ENCODE measurements at places on chromosomes 4 and X.
A peak's percentile ranks its signal among the peaks of the same experiment; 100 is the strongest.

DNA sequence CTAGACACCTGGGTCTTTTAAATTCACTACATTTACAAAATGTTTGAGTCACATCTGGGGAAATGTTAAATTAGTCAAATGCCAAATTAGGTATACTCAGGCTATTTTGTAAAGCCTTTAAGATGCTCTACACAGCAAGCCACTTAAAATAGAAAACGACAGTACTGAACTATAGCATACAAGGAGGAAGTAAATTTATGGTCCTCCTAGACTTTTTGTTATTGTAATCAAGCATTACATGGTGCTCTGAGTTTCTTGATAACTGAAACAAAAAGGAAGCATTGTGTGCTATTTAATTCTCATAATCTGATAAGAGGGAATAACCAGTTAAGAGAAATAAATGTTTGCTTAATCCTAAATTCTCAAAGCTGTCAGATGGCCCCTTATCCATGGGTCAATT lies 46.2 kb downstream of the SLC9A7 start:
- no peak for DNase-seq

DNA sequence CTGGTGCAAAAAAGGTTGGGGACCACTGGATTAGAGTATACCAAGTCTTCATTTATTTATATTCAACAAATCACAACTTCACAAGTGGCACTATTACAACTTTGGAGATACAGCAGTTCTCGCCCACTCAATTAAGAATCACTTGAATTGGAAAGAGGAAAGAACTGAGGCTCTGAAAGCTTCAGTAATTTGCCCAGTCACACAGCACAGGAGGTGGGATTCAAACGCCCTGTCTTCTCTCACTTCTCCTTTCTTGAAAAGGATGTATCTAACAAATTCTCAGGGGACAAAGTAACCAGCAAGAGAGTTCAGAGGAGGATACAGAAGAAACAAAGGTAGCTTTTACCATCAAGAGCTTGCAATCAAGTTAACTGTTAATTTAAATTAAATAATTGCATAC lies 12.4 kb downstream of the SMIM14 start:
- no peak for DNase-seq

- no peak for DNase-seq
Measured at GRCh38 chr4:5958199-5958735, 60.0 kb downstream of the C4orf50 start.

GRCh38 chr4:95956094-95956493 lies 116.2 kb downstream of the PDHA2 start:
- no peak for DNase-seq

DNA sequence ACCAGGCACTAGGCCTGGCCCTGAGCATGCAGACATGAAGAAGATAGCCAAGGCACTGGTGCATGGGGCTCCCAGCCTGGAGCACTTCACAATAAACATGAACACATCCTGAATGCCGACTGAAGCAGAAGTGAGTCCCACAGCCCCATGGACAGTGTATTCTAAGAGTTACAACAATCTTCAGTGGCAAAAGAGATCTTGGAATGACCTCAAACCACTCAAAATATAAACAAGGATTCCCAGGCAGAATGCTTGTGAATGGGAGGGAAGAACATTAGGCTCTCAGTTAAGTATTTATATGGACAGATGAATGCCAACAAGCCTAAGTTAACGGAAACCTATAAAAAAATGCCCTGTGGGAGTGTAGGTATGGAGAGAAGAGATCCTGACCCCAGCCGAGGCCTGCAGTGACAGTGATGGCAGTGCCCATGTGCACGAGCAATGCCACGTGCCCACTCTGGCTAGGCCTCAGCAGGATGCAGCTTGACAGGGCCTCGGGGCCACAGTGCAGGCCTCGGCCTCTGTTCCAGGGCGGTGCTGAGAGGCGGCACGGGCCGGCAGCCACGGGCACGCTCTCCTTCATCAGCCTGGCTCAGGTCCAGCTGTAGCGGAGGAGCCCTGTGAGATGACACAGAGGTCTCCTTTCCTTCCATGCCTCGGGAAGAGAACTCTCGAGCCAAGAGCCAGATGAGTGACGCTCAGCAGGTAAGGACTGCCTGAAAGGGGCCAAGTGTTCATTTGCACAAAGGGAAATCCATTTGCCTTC lies 49.2 kb downstream of the IRF2 start:
- no peak for DNase-seq

DNA sequence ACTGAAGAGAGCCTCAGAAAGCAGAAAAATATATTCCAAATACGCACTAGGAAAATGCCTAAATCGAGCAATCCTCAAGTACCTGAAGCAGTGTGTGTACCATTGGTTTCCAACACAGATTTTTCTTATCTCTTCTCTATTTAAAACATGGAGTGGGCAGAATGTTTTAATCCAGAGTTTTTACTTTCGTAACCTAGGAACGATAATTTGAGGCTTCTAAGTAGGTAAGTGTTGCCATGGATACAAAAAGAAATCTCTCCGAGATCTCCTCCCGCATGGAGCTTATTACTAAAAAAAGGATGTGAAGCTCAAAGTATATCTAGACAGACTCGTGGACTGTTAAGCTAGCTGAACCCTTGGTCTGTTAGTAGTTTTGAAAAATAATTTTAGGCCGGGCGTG lies 23.0 kb upstream of the OTUD4 start:
- no peak for DNase-seq

GRCh38 chr4:164484551-164484950 lies 269.4 kb upstream of the SMIM31 start:
- DNase-seq = no peak

DNA sequence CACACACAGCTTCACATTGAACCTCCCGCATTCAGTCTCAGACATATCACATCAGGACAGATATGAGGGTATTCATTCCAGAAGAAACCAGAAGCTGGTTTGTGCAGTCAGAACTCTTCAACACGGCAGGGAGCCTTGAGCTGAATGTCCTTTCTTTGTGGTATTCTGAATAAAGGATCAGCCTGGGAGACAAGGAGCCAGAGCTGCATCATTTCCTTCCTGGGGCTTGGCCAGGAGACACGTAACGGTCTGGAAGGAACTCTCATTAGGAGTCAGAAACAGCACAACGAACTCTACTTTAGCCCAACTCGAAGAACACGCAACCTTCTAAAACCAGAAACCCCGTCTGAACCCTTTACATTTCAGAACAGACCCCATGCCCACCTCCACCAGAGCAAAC lies 46.4 kb downstream of the KDR start:
- no peak for DNase-seq

DNA sequence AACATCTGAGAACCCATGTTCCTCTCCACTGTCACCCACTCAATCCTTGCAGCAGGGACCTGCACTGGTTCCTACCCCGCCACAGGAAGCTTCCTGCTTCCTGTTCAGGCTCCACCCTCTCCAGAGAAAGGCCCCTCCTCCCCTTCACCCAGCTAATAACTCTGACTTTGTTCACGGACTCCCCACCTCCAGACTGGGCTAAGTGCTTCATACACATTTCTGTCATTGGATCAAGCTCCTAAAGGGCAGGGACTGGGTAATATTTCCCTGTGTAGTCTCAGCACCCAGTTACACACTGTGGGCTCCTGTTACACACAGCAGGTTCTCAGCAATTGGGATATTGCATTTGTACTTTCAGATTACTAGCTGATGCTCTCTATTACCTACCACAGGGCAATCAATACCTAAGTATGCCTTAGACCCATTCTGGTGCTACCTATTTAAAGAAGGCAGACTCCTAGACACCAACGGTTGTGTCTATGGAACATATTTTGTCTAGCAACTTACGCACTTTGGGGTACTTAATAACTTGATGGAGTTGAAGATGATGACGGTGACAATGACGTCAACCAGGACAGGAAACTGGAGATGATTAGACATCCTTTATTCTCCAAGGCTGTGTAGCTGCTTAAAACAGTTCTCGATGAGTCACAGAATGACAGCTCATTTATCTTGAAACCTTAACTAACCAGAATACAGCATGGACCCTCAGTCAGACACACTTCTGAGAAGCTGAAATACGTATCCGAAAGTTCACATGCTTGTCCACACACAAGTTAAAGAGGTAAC lies 58.1 kb downstream of the MAML3 start:
- DNase-seq = peak; percentile 23

GRCh38 chr4:26719954-26720552 lies 136.2 kb downstream of the TBC1D19 start:
- DNase-seq = no peak

DNA sequence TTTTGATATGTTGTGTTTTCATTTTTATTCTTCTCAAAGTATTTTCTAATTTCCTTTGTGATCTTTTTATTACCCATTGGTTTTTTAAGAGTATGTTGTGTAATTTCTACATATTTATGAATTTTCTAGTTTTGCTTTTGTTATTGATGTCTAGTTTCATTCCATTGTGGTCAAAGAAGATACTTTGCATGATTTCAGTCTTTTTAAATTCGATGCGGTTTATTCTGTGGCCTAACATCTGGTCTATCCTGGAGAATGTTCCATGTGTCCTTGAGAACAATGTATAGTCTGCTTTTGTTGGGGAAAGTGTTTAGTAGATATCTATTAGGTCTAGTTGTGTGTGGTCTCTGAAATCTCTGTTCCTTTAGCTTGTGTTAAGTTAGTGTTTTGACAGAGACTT lies 46.2 kb downstream of the PPEF1 start:
- no peak for DNase-seq

DNA sequence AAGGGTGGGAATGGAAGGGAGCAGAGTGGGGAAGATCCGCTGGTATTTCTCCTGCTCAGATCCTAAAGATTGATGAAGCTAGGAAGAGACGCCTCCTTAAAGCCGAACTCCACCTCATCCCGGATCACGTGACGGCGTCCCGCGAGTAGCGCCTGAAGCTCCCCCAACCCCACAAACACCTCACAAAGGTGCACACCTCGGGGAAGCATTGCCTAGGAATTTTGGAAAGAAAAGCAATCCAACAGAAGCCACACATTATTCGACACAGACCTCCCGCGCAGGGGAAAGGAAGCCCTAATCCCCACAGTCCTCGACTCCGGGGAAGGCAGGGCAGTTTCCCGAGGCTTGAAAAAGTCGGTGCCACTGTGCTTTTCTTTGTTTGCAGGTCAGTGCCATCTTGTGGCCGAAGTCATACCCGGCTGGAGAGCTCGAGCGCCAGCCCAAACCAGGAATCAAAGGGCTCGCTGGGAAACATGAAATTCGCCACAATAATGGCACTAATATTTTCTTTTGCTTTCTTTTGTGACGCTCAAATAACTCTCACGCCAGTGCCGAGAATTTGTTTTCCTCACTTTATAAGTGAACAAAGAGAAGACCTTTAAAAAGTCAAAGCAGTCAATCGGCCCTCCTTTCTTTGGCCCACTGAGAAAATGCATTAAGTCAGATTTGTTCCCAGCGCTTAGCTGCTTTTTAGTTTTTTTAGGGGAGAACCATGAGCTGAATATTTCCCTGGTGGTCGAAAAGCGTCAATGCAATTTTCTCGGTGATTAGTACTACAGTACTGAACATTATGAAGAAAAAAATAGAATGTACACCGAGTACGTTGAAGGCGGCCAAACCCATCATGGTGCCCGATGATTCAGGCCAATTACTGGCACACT lies at the start of gene NPY1R:
Gene NPY1R, minus strand, starts transcription at position 71 of the 881 bp plus-strand sequence. CDS start 6,042 bp downstream, outside the sequence.
- DNase-seq = no peak

- DNase-seq = no peak
Measured at GRCh38 chrX:120428309-120428708, 40.8 kb downstream of the LAMP2 start.

- DNase-seq = no peak
Measured at GRCh38 chrX:38163193-38163592, 57.5 kb downstream of the SRPX start.

GRCh38 chr4:81471588-81472280 lies at the start of gene RASGEF1B:
TSS of gene RASGEF1B (minus strand) at chr4:81471907. CDS start at chr4:81459508, 12,399 bp downstream.
- peak; percentile 89 for DNase-seq

DNA sequence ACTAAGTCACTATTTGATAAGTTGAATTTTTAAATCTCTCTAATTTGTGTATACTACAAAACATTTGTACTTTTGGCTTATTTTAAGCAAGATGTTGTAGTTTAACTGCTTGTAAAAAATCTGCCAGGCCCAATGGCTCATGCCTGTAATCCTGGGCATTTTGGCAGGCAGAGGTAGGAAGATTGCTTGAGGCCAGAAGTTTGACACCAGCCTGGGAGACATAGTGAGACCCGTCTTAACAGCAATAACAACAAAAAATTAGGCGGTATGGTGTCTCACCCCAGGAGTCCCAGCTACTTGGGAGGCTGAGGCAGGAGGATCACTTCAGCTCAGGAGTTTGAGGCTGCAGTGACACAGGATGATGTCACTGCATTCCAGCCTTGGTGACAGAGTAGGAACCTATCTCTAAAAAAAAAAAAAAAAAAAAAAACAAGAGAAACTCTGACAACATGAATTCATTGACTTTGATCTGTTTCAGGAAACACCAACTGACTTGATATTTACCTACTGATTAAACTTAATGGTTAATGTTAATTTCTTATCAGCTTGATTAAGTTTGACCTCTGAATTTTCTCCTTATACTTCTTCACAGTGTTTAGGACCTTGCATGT lies 8.9 kb downstream of the FHIP1A start:
- no peak for DNase-seq

GRCh38 chrX:78759081-78759480 lies 11.6 kb downstream of the LPAR4 start:
- no peak for DNase-seq

GRCh38 chr4:32798471-32799159 lies 2078.4 kb downstream of the PCDH7 start:
- DNase-seq = no peak

DNA sequence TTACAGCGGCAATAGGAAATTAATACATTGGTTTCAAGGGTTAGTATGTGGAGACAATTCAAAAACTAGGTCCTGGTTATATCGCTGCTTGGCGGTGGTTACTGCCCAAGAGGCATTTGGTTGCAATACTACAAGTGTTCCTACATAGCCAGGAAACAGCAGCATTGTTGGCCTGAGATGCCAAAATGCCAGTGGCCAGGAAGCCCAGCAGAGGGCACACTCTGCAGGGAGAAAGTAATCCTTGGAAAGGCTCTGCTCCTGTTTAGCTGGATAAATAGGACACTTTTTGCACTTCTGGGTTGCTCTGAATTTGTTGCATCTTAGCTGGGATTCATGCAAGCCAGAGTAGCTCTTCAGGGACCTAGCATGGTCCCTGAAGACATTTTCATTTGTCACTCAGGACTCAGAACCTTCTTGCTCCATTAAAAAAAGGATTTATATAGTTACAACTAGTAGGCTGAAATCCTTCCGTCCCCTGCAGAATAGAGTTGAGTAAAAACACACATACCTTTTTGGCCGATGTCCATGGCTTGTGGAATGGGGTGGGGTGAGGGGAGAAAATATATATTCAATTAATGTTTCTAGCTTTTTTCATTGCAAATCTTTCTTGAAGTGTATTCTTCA lies 8.1 kb upstream of the GPR119 start:
- no peak for DNase-seq

DNA sequence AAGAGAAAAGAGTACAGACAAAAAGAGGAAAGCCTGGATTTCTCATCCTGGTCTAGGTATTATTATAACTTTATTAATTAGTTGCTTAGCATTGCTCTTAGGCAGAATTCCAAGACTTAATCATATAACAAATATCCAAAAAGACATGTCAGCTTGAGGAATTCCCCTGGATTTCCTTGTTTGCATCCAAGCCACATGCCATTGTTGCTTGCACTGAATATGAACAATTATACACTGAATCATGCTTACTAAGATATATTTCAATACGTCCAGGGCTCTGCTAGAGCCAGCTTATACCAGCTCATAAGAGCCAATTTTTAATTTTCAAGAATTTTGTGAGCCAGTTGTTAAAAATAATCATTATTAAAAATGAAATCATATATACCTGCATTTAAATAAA lies 5.5 kb upstream of the TLR10 start:
- no peak for DNase-seq
